ENCODE measurements at places on chromosomes 13 and 19.

DNA sequence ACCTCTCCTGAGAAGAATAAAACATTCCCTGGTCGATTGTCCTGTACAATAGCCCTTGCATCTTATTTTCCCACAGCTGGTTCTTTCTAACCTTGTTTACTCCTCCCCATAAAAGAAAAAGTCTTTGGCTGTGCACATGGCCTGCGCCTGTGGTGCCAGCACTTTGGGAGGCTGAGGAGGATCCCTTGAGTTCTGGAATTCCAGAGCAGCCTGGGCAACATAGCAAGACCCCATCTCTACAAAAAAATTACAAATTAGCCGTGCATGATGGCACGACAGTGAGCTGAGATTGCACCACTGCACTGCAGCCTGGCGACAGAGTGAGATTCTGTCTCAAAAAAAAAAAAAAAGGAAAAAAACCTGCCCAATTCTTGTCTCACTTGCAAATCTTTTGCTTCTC is 7.2 kb upstream of the NUP62 start:
- DNase-seq: no peak

DNA sequence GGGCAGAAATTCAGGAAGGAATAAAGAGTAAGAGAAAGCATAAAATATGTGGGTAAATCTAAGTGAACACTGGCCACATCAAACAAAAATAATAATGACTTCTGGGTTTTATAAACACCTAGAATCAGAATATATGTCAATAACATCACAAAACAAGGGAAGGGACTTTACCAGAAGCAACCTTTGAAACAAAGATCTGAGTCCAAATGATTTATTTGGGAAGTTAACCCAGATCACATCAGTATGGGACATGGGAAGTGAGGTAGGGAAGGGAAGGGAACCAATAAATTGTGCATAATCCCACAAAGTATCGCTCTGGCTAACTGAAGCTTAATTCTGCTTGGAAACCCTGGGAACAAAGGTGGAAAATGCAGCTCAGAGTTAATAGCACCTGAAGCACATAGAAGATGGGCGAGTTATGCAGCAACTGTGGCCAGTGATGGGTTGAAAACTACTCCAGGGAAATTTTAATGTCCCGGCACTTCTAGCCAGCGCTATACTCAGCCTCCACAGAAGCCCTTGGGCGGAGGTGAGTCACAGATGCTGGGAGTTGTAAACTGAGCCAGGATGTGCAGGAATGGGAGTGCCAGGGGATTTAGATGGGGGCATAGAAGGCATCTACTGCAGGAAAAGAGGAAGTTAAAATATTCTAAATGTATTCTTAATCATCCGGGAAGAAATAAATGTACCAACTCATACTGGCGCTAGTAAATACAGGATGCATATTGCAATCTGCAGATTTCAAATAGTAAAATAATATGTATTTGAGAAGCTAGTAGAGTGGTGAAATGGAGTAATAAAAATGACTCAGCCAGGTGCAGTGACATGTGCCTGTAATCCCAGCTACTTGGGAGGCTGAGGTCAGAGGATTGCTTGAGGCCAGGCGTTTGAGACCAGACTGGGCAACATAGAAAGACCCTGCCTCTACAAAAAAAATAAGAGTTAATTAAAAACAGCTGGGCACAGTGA is 34.2 kb upstream of the CEBPG start:
- DNase-seq: no peak

GRCh38 chr19:3047496-3048189 is 14.7 kb downstream of the TLE5 start:
- DNase-seq: peak; percentile 52

DNA sequence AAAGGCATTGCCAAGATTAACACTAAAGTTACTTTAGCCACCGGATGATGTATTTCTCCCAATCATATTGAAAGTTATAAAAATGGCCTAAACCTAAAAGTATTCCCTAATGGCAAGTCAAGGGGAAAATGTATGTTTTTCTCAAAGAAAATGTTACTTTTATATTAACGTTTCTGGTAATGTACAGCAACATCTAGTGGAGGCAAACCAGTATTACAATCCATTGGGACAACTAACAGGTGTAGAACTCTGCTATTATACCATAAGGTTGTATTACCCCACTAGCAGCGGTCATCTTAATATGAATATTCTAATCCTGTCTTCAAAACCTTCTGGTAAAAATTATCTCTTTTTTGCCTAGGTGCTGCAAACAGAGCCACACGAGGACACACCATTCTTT is 69.2 kb downstream of the ZNF100 start:
- peak; percentile 44 for DNase-seq

- no peak for DNase-seq
Measured at GRCh38 chr13:43157796-43158195, 134.4 kb downstream of the DNAJC15 start.

DNA sequence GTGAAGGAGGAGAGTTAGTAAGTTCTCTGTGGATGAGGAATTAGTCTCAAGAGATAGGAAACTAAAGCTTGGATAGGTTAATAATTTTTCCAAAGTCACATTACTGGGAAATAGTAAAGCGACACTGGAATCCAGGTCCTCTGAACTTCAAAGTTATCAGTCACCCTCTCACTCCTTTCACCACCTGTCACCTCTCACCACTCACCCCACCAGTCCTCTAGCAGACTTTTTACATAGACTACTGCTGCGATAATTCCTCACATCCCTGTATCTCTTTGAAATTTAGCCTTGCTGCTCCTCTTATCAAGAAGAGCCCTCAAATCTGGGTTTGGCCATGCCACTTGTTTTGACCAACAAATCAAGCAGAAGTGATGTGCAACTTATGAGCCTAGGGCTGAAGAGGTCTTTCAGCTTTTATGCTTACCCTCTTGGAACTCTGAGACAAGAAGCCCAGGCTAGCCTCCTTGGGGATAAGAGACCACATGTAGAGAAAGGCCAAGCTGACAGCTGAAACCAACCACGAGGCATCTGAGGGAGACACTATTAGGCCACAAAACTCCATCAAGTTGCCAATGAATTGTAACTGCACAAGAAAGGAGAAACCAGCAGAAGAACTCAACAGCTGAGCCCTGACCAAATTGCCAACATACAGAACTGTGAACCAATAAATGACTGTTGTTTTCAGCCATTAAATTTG is 41.2 kb downstream of the STARD13 start:
- DNase-seq: no peak

GRCh38 chr13:109646423-109646822 is 140.0 kb downstream of the IRS2 start:
- DNase-seq: no peak

DNA sequence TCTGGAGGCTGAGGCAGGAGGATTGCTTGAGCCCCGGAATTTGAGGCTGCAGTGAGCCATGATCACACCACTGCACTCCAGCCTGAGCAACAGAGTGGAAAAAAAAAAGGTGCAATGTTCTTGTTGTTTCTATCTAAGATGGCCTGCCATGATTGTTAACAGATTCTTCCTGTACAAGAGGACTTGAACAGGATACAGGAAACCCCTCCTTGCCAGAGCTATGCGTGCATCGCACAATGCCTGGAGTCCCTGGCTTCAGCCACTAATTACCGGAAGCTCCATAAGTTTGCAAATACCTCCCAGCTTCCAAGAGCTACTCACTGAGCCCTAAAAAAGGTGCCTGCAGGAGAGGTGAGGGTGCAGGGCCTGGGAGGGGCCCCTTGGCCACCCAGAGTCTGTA is 13.1 kb upstream of the HIF3A start:
- no peak for DNase-seq

DNA sequence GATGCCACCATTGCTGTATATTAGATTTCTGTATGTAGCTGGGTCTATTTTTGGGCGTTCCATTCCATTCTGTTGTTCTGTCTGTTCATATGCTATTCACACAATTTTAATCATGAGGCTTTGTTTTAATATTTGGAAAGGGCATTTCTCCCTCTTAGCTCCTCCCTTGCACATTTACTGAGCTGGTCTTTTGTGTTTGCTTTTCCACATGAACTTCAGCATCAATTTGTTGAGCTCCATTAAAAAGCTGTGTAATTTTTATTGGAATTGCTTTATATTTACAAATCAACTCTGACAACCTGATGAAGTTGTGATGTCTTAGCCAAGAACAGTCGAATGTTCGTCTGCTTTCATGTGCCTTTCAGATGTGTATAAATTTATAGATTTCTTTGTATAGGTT is 14.0 kb downstream of the WASF3 start:
- no peak for DNase-seq

DNA sequence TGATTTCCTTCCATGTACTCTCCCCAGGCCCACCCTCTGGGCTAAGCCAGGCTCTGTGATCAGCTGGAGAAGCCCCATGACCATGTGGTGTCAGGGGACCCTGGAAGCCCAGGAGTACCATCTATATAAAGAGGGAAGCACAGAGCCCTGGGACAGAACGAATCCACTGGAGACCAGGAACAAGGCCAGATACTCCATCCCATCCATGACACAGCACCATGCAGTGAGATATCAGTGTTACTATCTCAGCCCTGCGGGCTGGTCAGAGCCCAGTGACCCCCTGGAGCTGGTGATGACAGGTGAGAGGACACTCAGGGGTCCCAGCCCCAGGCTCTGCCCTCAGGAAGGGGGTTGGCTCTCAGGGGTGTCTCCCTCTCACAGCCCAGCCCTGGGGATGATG is 27.5 kb upstream of the KIR3DL3 start:
- DNase-seq: no peak

DNA sequence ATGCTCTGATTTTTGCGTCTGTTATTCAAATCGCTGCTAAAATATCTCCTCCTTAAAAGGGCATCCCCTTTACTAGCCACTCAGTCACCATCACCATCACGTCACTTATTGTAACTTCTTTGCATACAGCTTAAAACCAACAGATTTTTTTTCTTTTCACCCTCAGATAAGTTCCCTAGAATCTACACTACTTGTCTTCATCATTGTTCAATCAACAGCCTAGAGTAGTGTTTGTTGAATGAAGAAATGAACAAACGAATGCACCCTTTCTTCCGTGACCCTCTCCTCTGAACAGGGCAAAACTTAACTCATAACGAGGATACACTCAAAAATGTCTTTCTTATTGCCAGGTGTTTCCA is 1.1 kb upstream of the AKAP11 start:
- DNase-seq: no peak

DNA sequence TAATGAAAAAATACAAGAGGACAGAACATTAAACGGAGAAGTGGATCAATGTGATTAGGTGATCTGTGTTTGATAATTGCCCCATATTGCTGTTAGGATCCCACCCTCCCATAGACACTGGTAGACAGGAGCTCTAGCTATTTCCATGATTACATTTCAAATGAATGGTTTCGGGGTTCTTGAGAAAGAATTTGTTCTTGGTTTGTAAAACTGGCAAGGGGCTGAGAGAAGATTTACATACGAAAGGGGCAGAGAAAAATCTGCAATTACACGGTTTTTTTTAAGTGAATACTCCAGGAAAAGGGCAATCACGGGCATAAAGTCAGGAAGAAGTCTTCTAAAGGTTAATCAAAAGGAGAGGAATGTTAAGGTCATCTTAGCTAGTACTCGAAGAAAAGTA is 2125.7 kb upstream of the PCDH20 start:
- no peak for DNase-seq

GRCh38 chr13:106159295-106160195 is 375.9 kb downstream of the EFNB2 start:
- no peak for DNase-seq

All from NCI-H524 (cell line).